ENCODE measurements at places on chromosomes 1 and 21.

GRCh38 chr1:11520531-11521233 lies 41.7 kb downstream of the DISP3 start:
- DNase-seq = no peak

DNA sequence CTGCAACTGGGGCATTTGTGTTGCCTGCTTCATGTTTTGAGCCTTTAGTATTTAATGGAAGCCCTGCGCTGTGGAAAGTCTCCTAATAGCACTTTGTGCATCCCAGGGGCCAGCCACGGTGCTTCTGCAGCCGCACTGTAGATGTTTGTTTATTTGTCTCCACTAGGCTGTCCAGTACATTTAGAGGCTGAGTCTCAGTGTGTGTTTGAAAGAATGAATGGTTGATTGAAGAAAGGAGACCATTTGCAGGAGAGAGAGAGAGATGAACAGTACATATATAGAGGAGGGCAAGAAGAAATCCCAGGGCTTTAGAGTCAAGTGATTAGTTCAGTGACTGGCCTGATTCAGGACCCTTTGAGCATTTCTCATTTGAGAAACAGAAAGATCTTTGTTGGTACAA lies 33.9 kb downstream of the MPZL1 start:
- no peak for DNase-seq

- no peak for DNase-seq
Measured at GRCh38 chr1:175094626-175095025, 27.0 kb downstream of the TNN start.

- DNase-seq = no peak
Measured at GRCh38 chr1:2376261-2376741, 15.1 kb downstream of the MORN1 start.

DNA sequence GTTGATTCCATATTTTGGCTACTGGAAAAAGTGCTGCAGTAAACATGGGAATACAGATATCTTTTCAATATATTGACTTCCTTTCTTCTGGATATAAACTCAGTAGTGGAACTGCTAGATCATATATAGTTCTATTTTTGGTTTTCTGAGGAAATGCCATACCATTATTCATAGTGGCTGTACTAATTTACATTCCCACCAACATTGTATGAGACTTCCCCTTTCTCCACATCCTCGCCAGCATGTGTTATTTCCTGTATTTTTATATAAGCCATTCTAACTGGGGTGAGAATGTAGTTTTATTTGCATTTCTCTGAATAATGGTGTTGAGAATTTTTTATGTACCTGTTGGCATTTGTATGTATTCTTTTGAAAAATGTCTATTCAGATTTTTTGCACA lies 385.2 kb downstream of the NUF2 start:
- DNase-seq = no peak

DNA sequence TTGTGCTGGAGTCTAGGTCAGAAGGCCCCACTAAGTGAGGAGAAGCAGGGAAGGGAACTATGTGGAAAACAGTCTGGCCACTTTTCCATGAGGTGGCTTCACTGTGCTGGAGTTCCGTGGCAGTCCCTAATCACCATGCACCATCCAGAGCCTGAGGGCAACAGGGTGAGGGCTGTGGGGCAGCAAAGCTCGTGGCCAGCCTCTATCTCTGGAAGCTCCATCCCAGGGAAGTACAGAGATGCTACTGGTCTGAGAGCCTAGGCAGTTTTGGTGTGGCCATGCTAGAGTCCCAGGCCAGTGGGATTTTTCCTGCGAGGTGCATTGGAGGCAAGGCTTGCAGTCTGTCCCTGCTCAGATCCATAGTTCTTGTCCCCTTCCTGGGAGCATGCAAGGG lies 157.3 kb upstream of the LRRC7 start:
- no peak for DNase-seq

DNA sequence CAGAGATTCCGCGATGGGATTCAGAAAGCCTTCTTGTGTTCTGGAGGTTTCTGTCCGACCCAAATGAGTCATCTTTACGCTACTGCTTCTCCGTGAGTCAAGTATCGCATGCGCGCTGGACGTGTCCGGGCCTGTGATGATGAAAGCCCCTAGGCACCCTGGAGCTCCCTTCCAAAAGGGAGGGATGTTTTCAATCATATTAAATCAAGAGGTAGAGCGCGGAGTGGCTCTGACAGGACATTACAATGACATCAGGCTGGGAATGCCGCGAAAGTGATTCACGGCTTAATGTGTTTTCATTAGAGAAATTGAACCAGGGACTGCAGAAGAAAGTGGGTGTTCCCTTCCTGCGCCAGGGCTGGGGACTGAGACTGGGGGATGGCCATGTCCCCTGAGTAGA lies 48.5 kb downstream of the AJAP1 start:
- DNase-seq = no peak

DNA sequence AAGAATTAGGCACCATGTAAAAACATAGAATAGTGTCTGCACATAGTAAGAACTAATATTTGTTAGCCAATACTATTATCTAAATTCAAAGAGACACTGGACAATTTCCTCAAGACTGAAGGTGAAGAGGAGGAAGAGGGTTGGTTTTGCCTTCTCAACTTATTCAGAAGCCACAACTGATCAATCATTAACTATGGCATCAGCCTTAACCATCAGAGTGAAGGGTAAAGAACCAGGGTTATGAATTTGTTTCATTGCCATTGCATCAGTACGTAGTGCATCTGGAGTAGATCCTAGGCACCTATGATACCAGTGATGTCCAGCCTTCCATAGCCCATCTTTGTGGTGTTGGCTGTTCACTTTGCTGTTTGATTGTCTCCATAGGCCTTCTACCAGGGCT lies 421.7 kb upstream of the DEPDC1 start:
- no peak for DNase-seq

- no peak for DNase-seq
Measured at GRCh38 chr1:183090391-183091006, 67.3 kb downstream of the LAMC1 start.

- DNase-seq = no peak
Measured at GRCh38 chr1:172086137-172086536, 244.8 kb downstream of the DNM3 start.

DNA sequence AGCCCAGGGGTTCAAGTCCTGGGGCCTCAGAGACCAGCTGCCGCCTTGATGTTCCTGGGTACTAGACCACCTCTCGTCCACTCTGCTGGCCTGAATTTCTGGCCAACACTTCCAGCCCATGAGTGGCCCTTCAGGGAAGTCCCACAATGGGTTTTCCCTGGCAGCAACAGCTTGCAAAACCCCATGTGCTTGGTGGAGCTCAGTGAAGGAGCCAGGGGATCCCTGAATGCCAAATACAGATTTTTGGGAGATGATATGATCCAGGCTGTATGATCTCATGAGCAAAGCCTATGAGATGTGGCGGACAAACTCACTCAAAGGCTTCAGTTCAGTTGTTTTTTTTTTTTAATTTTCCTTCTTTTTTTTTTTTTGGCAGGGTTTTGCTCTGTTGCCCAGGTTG lies 9.6 kb upstream of the RASSF5 start:
- no peak for DNase-seq

- DNase-seq = no peak
Measured at GRCh38 chr21:35716876-35717565, 343.3 kb downstream of the SETD4 start.

- no peak for DNase-seq
Measured at GRCh38 chr1:27821761-27822315, 8.7 kb upstream of the PPP1R8 start.

DNA sequence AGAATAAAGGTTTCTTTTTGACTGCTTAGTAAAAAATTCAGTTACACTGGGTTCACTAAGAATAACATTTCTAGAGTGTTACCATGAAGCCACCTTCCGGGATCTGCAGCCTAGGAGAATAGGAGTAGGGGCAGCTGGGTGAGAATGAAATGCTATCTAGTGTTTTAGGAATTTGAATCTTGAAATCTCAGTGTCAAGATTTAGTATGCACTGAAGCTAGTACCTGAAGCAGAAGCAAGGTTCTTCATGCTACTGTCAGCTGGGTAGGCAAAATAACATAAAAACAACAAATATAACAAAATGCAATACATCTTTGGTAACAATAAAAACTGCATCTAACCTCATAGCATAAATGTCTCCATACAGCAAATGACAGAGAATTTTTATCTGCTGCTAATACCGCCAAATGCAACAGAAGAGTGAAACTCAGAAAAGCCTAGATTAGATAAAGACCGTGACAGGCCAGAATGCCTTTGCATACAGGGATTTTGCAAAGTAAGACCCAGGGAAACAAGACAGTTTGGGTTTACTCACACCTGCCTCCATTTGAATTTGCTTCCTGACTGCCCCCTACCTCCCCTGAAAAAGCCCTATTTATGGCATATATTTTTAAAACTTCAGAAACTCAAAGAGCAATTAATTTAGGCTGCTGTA lies 58.2 kb downstream of the GADD45A start:
- no peak for DNase-seq

GRCh38 chr21:16634515-16634914 lies 878.3 kb upstream of the CXADR start:
- DNase-seq = no peak

DNA sequence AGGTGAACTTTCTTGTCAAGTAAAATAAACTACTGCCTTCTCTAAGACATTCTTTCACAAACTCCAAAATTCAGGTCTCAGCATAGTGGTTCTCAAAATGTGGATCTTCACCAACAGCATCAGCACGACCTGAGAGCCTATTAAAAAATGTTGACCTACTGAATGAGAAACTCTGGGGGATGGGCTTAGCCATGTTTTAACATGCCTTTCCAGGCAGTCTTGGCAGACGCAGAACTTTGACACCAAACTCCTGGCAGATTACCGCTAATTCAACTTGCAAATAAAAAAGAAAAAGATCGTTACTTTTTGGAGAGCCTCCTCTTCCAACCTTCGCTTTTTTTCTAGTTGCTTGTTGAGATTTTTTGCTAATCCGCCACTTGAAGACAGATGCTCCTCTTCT lies 35.1 kb downstream of the ARHGAP29 start:
- no peak for DNase-seq

DNA sequence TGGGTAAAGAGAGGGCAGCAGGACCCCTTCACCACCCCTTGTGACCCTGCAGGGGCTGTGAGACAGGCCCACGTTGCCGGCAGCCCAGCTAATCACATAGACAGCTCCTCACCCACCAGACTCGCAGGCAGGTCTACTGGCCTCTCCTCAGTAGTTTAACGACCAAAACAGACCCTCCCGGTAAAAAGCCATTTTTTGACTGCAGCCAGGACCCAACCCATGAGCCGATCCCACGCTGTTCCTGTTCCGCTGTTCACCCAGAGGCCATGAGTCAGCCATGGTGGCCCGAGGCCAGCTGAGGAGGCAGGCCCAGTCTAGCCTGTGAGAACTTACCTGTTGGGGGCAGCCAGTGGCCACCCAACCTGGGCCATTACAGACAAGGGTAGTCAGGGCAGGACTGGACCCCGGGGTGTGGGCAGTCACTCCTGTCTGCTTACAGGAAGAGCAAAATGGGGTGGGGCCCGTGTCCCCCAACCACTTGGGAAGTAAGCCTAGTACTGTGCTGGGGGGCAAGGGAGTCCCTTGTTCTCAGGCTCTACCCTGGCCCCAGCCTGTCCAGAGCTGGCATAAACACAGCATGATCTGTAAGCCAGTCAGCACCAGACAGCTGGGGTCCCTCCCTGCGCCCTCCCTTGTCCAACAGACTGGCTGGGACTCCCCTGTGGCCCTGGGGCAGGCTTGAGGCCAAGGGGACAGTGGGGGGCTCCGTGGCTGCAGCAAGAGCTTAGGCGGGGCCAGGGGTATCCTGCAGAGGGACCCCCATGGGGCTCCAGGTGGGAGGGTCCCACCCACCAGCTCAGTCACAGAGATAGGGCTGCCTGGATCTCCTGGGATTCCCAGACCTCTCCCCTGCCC lies 61.9 kb downstream of the WNT9A start:
- DNase-seq = no peak

- peak; percentile 69 for DNase-seq
Measured at GRCh38 chr1:27342778-27343638, 1.2 kb downstream of the SYTL1 start.

- no peak for DNase-seq
Measured at GRCh38 chr1:185291652-185292051, 25.4 kb downstream of the IVNS1ABP start.

DNA sequence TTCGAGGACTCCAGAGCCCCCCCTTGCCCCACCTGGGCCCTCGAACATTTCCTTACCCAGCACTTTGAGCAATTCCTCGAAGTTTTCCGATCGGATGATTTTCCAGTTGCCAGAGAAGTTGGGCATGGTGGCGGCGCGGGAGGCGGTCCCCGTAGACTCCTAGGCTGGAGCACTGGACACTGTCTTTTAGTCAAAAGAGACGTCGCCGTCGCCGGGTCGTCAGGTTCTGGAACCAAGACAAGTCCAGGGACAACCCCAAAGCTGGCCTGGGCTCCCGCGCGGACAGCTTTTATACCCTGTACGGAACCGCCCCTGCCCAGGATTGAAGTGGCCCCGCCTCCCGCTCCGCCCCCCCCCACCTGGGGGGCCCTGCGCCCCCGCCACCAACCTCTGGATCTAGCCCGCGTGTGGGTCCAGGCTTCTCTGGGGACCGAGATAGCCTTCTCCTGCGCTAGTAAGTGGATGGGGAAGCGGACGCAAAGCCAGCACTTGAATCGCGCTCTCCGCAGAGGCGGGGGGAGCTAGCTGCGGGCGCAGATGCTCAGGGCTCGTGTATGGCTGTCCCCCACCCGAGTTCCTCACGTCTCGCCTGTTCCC lies at the start of gene CRABP2:
Gene CRABP2 (minus strand): TSS at position 263 of the 597 bp plus-strand sequence. CDS start 137 bp downstream, at position 126.
- DNase-seq = no peak

DNA sequence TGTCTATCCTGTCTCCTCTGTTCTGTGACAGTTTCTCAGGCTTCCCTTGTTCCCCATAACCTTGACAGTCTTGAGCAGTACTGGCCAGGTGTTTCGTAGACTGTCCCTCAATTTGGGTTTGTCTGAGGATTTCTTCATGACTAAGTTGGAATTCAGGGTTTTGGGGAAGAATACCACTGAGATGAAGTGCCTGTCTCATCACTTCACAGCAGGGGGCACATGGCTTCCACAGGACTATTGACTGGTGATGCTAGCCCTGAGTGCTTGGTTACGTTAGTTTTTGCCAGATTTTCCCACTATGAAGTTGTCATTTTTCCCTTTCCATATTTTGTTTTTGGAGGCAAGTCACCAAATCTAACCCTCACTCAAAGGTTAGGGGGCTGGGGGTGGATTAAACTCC lies 45.7 kb downstream of the CDCP2 start:
- DNase-seq = no peak

GRCh38 chr1:64348961-64349648 lies 120.8 kb upstream of the CACHD1 start:
- no peak for DNase-seq

DNA sequence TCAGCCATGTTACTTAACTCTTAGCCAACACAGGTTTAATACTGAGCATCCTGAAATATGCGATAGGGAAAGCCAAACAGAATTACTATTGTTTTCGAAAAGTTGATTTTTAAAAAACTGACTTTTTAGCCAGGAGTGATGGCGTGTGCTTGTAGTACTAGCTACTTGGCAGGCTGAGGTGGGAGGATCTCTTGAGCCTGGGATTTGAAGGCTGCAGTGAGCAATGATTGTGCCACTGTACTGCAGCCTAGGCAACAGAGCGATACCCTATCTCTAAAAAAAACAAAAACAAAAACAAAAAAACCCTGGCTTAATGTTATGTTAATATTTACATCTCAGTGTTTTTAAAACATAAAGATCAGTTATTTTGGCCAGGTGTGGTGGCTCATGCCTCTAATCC lies 16.7 kb downstream of the NMNAT1 start:
- no peak for DNase-seq

- DNase-seq = no peak
Measured at GRCh38 chr1:116397728-116398127, 24.7 kb downstream of the ATP1A1 start.
